NCI-H526 (cell line): ENCODE measurements at places on chromosomes 1 and 21.

- DNase-seq: no peak
Measured at GRCh38 chr21:43702785-43703034, 16.2 kb upstream of the PDXK start.

DNA sequence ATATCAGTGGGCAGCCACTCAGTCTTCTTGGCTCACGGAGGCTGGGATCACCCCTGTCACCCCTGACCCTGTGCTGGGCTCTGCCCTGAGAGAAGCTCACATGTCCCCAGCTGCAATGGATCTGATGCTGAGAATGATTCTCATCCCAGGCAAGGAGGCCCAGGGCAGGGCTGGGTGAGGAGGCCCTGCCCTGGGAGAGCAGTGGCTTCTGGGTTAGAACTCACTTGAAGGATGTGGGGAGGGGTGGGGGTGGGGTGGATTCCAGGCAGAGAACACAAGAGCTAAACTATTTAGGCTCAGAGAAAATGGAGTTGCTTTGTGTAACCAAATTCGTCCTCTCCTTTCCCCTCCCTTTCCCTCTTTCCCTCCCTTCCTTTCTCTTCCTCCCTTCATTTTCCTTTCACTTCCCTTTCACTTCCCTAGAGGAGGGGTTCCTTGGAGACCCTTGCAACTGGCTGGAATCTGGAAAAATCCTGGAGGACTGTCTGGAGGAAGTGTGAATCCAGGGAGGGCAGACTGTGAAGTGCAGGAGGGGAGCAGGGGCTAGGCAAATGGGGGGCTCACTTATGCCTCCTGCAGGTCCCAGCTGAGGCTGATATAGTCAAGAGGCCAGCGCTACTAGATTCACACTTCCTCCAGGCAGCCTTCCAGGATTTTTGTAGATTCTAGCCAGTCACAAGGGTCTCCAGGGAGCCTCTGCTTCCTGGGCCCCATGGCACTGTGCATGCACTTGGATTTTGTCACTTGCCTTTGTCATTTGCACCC is 47.0 kb downstream of the IGSF21 start:
- DNase-seq: no peak

- DNase-seq: no peak
Measured at GRCh38 chr1:198165927-198166647, 9.3 kb downstream of the NEK7 start.

DNA sequence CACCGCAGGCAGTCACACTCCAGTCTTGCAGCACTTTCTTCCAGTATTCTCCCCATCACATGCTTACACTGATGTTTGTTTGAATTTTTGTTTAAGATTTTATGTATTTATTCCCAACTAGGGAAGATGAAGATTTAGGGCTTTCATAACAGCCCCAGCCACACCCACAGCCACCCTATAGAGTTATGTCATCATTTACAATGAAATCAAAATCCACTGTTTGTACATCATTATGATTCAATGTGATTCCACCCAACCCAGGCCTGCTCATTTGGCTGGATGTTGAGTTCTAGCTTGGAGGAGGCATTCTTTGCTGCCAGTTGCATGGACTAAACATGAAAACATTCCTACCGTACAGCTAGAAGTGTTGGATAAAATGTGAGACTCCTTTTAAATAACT is 35.8 kb downstream of the RIPK4 start:
- no peak for DNase-seq
